ENCODE measurements at places on chromosomes 6 and 20.
A peak's percentile ranks its signal among the peaks of the same experiment; 100 is the strongest.

GRCh38 chr6:8758412-8758811, 323.1 kb upstream of the SLC35B3 start:
- no peak for DNase-seq

GRCh38 chr6:158868122-158868480, 48.9 kb upstream of the EZR start:
- DNase-seq: no peak

- DNase-seq: peak; percentile 91
Observed at GRCh38 chr6:44012078-44012493, 115.2 kb downstream of the MRPL14 start.

- DNase-seq: no peak
Observed at GRCh38 chr6:151025076-151025475, 159.6 kb downstream of the MTHFD1L start.

GRCh38 chr6:76834399-76834798, 628.9 kb downstream of the HTR1B start:
- DNase-seq: no peak

DNA sequence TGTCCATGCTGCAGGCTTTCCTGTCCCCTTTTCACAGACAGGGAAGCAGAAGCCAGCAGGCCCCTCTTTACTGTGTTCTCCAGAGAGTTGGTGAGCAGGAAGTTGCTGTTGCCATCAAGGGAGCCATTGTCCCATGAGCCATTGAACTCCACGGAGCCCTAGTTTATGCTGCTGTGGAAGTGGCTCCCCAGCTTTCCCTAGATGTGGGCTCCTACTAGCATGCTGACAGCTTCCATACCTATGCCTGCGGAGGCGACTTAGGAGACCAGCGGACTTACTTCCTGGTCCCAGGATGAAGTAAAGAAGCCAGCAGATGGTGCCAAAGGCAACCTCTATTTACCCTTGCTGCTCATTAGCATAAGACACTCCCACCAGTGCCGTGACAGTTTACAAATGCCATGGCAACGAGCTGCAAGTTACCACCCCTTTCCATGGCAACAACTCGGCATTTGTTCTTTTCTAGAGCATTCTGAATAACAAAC, 30.8 kb upstream of the FKBP1A start:
- peak; percentile 80 for DNase-seq

- no peak for DNase-seq
Observed at GRCh38 chr6:70008189-70008588, 141.8 kb downstream of the COL19A1 start.

DNA sequence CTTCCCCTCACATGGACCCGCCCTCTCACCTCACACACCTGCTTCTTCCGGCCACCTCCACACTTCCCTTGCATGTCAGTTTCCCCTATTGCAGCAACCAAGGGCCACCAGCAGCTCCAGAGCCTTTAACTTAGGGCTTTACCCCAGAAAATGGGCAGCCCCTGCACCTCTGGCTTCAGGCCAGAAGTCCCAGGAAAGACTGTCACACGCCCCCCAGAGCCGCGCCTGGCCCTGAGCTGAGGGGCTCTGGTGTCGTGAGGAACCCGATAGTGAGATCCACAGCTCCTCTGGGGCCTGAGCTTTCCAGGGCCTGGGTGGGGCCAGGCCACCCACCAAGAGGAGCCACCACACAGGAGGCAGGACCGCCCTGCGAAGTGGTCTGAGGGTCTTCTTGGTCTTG, 182.4 kb downstream of the DLL1 start:
- no peak for DNase-seq

DNA sequence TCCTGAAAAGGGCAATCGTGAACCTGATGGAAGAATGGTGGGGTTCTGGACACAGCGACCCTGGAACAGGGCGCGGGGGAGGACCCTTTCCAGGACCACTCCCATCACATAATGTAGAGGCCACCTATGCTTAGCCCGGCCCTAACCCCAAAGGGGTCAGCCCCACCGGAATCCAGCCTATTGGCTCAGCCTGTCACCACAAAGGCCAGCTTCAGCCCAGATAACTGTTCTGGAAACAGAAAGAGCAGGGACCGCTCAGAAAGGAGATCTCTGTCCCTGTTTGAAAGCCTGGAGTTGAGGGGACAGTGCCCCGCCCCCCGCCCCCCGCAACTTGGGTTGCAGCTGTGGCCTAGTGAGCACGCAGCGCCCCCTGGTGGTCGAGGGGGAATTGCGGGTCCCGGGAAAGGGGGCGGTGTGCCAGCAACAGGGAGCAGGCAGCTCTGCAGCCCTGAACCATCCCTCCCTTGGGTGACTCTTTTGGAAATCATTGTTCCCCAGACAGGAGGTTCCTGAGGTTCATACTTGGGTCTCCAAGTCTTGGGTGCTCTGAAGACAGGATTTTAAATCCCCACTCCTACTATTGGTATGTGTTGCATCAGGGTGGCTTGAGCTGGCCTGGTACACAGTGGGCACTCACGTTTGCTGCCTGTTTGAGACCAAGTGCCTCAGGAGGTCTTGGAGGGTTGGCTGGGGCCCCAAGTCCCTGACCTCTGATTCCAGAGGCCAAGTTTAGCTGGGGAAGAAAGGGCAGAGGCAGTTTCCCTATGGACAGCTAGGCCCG, 1.5 kb downstream of the SIGLEC1 start:
- DNase-seq: peak; percentile 65

GRCh38 chr20:1900321-1900801, 5.2 kb downstream of the SIRPA start:
- DNase-seq: no peak

DNA sequence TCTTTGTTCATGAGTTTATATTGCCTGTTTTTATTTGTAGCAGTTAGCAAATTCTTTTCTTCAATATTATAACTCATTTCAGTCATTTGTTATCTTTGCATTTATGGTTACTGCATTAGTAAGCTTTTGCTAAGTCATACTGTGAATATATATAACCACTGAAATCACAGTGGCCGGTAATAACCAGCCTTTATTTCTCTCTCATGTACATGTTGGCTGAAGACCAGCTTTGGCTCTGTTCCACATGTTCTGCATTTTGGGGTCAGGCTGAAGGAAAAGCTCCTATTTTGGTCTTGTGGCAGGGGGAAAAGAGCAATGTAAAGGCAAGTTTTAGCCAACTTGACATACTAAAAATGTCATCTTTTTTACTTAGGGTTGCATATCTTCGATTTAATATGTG, 276.3 kb downstream of the BCKDHB start:
- DNase-seq: no peak

DNA sequence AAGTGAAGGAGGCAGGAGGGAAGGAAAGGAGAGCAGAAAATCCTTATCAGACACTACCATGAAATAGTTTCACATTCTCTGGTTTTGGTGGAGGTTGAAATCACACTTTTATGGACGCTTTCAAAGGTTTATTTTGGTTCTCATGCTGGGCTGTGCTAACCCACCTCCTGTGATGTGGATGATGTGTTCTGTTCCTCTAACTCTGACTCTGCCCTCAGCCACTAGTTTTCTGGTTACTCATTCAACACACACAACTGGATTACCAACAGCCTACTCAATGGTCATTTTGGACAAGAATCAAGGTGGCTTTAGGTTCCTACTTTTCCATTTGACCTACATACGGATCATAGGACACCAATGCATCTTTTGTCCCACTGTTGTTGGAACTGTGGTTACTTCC, 522.1 kb upstream of the BTBD3 start:
- DNase-seq: no peak

- no peak for DNase-seq
Observed at GRCh38 chr6:5373430-5373829, 112.1 kb downstream of the FARS2 start.

- peak; percentile 9 for DNase-seq
Observed at GRCh38 chr6:35757456-35758123, 18.8 kb upstream of the CLPSL2 start.

DNA sequence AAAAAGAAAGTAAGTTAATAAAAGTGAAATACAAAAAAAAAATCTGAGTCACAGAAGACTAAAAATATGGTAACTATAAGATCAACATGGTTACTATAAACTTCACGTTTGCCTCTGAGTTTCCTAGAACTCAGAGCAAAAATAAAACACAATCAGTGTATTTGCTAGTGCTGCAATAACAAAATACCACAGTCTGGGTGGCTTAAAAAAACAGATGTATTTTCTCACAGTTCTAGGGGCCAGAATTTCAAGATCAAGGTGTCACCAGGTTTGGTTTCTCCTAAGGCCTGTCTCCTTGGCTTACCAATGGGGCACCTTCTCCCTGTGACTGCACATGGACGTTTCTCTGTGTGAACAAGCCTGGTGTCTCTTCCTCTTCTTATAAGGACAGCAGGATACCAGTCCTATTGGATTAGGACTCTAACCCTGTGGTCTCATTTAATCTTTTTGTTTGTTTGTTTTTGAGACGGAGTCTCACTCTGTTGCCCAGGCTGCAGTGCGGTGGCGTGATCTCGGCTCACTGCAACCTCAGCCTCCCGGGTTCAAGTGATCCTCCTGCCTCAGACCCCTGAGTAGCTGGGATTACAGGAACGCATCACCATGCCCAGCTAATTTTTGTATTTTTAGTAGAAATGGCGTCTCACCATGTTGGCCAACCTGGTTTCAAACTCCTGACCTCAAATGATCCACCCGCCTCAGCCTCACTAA, 104.9 kb upstream of the LOC128125822 start:
- DNase-seq: no peak

GRCh38 chr20:36035745-36036144, 67.4 kb downstream of the CNBD2 start:
- peak; percentile 25 for DNase-seq

DNA sequence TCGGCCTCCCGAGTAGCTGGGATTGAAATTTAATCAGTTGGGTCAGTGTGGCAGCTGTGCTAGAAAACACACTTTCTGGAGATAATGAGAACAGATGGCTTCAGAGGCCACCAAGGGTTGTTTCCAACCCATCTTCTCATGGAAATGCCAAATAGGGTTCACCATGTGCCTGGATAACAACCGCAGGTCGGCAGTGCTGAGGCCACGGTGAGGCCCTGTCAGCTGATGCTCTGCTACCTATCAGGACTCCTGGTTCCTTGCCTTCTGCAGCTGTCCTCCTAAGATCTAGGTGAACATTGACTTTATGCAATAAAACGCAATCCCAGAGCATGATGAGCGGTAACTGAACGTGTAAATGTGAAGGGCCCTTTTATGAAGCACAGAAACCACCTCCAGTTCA, 139.3 kb upstream of the SNX9 start:
- DNase-seq: no peak

DNA sequence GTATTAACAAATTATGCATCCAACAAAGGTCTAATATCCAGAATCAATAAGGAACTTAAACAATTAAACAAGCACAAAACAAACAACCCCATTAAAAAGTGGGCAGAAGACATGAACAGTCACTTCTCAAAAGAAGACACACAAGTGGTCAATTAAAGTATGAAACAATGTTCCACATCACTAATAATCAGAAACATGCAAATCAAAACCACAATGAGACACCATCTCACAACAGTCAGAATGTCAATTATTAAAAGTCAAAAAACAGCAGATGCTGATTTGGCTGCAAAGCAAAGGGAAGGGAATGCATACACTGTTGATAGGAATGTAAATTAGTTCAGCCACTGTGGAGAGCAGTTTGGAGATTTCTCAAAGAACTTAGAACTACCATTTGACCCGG, 129.3 kb downstream of the PFDN4 start:
- DNase-seq: no peak

DNA sequence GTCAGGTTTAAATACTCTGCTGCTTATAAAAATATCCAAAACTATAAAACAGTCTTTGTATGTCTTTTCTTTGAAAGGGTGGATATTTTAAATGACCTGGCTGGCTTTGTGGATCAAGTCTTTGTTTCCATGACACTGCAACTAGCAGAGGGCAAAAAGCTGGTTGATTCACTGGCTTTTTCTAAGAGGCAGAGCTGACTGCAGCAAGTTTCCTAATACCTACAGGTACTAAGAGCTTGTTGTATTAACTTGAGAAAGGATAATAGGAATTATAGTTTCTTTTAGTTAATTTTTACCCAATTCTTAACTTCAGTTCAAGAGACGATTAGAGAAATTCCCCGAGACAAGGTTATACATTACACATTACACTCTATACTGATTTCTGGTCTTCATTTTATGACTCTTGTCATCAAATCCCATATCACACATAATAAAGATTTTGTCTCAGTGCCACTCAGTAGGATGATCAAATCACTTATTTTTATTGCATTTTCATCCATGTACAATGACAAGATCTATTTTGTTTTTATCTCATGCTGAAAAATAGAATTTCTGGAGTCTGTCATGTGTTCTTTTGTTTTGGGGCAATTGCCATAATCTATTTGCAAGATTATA, 120.1 kb upstream of the RIMS1 start:
- no peak for DNase-seq

DNA sequence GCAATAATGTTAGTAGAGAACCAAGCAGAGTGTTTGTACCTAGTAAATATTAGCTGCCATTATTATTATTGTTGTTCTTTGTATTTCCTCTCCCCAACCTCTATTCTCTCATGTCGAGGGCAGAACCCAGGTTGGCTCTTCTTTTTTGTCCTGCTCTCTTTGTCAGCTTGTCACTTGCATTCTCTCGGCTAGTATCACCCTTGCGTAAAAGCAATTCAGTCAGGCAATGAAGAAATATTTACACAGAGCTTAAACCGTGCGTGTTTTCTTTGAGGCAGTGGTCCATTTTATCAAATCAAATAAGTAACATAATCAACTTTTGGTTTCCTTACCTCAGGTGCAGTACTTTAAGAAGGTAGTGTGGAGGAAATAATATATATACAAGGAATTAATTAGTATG, 83.9 kb downstream of the TULP4 start:
- no peak for DNase-seq

Data from inflammatory macrophage treated with lipopolysaccharide for 4 hours (primary cell).